ENCODE measurements at places on chromosomes 13 and 19.

- DNase-seq: no peak
Measured at GRCh38 chr13:30045916-30046704, 195.7 kb upstream of the UBL3 start.

DNA sequence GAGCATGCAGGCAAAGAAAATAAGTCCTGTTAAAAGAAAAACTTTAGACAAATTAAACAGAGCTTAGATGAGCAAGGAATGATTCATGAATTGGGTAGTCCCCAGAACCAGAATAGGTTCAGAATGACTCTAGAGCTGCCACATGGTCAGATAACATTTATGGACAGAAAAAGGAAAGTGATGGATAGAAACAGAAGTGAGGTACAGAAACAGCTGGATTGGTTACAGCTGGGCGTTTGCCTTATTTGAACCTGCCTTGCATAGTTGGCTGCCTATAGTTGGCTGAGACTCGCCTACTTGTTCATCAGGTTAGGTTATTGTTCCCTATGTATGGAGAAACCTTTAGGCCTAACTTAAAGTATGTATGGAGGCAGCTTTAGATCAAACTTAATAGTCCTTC, 35.4 kb downstream of the WDFY2 start:
- no peak for DNase-seq

- DNase-seq: no peak
Measured at GRCh38 chr13:110266983-110267382, 40.0 kb downstream of the COL4A1 start.

GRCh38 chr13:29481603-29482002, 113.9 kb downstream of the SLC7A1 start:
- DNase-seq: no peak

GRCh38 chr13:52926971-52927370, 78.5 kb upstream of the PCDH8 start:
- DNase-seq: no peak

- DNase-seq: no peak
Measured at GRCh38 chr19:33720155-33720493, 76.5 kb upstream of the KCTD15 start.

DNA sequence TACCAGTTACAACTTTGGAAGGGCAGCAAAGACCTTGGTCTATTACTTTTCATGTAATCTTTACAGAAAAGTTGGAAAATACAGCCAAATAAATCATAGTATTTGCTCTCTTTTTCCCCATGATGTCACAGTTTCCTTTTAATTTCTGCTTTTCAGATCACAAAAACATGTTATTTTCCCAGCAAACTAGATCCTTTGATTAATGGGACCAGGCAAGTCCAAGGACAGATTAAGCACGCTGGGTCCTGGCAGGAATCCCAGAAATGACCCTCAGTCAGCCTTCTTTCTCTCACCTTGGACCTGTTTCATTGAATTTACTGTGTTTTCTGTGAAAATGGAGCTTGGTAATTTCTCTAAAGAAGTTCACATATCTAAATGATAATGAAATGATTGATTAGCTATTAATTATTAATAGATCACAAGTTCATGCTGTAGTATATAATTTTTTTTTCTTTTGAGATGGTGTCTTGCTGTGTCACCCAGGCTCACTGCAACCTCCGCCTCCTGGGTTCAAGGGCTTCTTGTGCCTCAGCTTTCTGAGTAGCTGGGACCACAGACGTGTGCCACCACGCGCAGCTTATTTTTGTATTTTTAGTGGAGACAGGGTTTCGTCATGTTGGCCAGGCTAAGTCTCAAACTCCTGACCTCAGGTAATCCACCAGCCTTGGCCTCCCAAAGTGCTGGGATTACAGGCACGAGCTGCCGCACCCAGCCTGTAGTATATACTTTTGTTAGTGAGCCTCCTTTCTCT, 16.0 kb downstream of the SPATA13 start:
- no peak for DNase-seq

DNA sequence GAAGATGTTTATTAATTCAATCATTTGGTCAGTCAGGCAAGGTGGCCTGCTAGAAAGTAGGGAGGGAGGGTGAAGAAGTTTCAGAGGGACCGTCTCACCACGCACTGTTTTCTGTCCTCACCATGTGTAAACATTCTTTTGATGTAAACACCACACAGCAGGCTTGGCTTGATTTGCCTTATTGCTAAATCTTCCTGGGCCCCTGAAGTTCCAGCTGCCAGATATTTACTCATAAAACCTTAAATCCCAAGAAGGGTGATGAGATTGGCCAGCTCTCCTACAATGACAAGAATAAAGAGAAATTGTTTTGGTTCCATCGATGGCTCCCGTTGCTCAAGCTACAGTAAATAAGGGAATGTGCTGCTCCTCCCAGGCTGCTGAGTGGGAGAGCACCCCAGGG, 198.2 kb upstream of the TMTC4 start:
- no peak for DNase-seq

GRCh38 chr13:50386541-50387050, 371.4 kb downstream of the KCNRG start:
- no peak for DNase-seq

DNA sequence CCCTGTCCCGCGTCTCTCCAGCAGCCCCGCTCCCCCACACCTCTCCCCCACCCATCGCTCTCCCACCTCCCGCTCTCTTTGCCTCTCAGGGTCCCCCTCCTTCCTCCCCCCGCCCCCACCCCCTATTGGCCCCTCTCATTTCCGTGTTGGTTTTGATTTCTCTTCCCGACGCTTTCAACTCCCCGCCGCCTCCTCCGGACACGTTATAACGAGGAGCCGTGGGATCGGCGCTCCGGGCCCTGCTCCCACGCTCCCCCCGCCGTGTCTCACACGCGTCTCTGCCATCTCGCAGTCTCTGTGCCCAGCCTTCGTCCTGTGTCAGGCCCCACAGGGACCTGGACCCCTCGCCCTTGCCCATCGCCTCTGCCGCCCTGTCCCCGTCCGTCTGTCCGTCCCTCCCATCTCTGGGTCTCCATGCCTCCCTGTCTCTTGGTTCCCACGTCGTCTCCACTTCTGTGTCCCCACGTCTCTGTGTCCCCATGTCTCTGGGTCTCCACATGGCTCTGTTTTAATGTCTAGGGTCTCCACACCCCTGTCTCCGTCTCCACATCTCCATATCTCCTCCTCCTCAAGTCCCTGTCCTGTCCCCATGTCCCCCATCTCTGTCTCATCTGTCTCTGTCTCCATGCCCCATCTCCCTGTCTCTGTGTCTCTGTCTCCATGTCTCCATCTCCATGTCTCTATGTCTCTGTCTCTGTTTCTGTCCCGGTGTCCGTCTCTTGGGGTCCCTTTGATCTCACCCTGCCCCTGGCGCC, 13.1 kb downstream of the ERFL start:
- DNase-seq: no peak

GRCh38 chr13:69793783-69794453, 313.7 kb upstream of the ATXN8OS start:
- no peak for DNase-seq

GRCh38 chr13:21998279-21998990, 327.6 kb downstream of the FGF9 start:
- DNase-seq: no peak

DNA sequence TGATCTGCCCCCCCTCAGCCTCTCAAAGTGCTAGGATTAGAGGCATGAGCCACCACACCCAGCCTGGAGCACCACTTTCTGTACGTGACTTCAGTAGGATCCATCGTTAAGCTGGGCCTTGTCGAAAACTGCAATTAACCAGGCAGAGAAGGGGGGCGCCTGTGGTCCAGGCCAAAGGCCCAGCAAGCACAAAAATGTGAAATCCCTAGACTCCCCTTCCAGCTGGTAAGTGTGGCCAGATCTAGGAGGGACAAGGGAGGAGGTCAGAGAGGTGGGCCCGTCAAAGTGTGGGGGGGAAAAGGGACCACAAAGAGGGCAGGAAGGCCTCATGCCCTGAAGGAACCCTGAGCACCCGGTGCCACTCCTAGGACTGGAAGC, 13.8 kb downstream of the DDX39A start:
- DNase-seq: no peak

DNA sequence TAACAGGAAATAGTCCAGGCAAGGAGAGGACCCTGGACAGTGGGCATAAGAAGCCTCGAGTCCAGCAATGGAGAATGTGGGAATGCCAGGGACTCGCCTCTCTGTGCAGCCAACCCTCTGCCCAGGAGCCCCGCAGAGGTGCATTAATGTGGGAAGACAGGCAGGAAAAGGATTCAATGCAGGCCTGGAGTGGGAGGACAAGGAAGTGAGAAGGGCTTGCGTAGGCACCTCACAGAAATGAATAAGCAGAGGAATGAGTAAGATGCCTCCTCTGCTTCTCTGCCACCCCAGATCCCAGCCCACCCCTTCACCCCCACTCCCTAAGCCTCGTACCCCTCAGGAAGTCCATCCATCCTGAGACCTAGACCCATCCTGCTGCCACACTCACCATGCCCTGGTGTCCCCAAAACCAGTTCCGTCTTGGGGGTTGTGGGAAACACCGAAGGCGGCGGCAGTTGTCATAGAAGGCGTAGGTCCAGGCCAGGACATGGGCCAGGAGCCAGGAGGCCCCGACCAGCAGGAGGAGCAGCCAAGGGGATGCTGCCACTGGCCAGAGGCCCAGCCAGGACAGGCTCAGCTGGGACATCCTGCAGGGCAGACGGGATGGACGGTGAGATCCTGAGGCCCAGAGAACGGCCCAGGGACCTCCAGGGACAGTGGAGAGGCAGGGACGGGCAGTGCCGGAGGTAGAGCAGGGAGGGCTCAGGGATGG, 692 bp downstream of the CYP4F2 start:
- DNase-seq: no peak

- no peak for DNase-seq
Measured at GRCh38 chr19:8569066-8569771, 8.0 kb downstream of the MYO1F start.

DNA sequence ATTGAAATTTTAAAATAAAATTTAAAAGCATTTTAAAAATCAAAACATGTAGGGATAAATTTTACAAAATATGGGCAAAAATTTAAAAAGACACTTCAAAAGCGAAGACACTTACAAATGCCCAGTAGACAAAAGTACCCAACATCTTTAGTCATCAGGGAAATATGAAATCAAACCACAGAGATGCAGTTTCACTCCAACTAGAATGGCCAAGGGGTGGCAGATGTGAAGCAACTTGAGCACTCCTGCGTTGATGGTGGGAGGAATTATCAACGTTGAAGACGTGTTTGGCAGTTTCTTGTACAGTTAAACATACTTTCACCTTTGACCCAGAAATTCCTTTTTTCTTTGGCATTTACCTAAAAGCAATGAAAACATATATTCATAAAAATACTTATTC, 518.0 kb upstream of the SGCG start:
- no peak for DNase-seq

- DNase-seq: no peak
Measured at GRCh38 chr19:1133471-1133929, 29.7 kb downstream of the GPX4 start.

- no peak for DNase-seq
Measured at GRCh38 chr19:29644210-29644609, 21.1 kb upstream of the PLEKHF1 start.

DNA sequence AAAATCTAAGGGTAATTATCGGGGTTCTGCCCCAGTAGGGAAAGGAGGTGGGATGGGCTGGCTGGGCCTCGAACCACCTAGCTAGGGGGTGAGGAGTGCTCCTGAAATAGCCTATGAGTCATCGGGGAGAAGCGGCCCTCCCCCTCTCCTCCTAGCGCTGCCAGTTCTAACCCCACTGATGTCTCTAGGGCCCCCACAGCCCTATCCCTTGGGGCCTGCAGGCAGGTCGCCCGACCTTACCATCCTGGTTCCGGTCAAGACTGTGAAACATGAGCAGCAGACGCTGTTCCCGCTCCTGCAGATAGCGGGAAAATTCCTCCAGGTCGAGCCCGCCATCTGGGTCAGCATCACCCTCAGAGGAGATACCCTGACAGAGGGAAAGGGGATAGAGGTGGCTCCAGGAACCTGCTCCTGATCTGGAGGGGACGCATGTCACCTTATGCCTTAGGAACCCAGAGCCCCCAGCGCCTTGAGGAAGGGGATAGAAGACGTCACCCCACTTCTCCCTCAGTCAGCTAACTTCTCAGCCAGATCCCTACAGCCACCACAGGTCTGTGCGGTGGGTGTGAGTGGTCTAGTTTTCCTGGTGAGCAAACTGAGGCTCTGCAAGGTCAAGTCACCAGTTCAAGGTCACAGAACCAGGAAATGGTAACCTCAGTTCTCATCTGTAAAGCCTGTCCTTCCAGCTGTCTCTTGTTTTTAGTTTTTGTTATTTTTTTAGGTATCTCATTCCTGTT, 1.5 kb downstream of the SLC25A23 start:
- no peak for DNase-seq

DNA sequence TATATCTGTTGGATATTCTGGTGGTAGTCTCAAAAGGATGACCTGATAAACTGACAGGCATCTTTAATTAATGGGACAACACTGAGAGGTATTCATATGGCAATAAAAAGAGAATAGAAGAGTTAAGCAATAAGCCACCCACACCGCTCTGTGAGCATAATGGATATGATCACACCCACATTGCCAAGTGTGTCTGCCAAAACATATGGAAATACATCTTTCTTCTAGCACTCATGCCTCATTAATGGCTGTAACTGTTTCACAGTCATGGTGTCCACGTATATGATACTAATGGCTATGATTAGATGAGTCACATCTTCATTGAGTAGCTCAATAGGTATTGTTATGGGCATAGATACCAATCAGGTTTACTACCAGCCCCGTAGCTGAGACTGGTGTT, 13.1 kb downstream of the IGFL3 start:
- DNase-seq: no peak

Measured in stimulated activated CD8-positive, alpha-beta memory T cell treated with anti-CD3 and anti-CD28 coated beads, Interleukin-15, amount 100 ng/mL, for 24 hours (primary cell).